Forelimb muscle (tissue), 1 donor: ENCODE measurements at places on chromosomes 11 and 22. TPM values are rescaled to one million over a fixed set of nuclear protein-coding genes. Genes with fewer than 3 reads are reported as not detected.

DNA sequence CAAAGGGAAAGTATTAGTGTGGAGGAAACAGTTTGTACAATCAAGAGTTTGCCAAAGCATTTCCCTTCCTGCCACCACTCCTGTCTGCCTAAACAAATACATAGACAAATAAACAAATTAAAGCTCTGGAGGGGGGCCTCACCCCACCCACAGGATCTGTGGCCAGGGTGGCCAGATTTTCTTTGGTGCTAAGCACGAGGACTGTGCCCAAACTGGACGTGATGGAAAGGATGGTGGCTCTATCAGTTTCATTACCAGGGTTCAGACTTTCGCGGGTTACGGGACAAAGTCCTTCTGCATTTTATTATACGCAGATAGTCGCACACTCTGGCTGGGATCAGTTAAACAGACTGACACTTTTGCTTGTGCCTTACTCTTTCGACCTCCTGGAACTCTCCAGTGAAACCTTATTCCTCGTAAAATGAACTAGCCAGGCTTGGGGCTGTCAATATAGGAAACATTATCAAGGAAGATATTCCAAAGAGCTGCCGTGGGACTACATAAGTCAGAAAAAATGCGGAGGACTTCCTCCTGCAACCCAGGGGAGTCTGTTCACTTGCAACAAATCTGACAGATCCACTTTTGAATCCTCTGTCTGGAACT, 11.2 kb downstream of the BARX2 start:
- DNase-seq = no peak

DNA sequence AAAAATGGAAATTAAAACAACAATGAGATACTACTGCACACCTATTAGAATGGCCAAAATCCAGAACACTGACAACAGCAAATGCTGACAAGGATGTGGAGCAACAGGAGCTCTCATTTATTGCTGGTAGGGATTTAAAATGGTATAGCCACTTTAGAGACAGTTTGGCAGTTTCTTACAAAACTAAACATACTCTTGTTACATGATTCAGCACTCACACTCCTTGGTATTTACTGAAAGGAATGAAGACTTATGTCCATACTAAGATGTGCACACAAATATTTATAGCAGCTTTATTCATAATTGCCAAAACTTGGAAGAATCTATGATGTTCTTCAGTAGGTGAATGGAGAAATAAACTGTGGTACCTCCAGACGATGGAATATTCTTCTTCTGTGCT, 40.8 kb downstream of the PGM2L1 start:
- DNase-seq = no peak

DNA sequence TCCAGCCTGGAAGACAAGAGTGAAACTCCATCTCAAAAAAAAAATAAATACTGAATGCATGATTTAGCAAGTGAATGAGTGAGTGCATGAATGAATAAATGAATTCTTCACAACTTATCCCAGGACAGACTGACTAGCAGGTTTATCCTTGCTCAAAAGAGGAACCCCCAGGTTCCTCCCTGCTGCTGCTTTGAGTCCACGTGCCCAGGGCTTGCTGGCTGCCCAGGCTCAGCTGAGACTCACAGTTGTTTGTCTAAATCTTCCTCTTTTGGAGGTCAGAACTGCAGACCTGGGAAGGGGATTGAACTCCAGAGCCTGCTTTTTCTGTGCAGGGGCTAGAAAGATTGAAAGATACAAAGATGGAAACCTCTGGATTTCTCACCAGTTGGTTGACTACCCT, 117.4 kb upstream of the TMEM45B start:
- DNase-seq = no peak

DNA sequence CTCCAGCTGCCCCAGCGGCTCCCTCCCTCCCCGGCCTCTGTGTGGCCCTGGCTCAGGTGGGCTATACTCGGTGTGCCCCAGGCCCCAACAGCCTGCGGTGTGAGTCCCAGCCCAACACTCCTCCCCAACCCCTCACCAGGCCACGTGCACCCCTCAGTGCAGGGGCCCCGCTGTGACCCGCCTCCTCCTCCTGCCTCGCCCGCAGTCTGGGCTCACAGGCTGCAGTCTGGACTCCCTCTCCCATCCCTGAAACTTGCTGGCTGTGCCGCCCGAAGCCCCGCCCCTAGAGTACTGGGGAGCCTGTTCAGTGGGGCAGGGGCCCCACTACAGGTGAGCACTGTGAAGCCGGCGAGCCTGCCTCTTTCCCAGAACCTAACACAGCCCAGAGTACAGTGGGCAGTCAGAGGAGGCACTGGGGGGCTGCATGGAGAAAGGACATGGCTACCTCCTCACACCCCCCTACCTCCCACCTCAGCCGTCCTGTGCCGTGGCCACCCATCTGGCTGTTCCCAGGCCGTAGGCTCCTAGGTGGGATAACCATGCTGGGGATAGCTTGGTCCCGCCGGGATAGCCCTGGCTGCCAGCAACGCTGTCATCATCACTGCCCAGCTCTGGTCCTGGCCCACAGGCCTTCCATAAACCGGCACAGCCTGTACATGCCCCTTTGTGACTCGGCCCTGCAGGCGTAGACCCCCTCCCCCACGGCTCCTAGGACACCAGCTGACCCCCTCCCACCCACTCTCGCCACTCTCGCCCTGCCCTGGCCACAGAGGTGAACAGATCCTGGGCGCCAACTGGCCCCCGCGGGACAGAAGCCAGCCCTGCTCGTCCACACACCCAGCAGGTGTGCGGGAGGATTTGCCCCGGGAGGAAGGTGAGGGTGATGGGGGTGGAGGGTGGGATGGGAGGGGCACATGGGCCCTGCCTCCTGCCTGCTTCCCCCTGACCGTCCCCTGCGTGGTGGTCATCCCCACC, 29.7 kb downstream of the CELSR1 start:
- DNase-seq = no peak

Gene GPHA2
- 0.35 TPM for polyA plus RNA-seq

Gene TUBA8
- 25.1 TPM for polyA plus RNA-seq

GRCh38 chr22:24091551-24092420, 80.7 kb downstream of the CABIN1 start:
- no peak for DNase-seq

- no peak for DNase-seq
These were observed 26.7 kb downstream of the UPB1 start for GRCh38 chr22:24521791-24522245.

Gene KBTBD4
- polyA plus RNA-seq = 12.8 TPM

DNA sequence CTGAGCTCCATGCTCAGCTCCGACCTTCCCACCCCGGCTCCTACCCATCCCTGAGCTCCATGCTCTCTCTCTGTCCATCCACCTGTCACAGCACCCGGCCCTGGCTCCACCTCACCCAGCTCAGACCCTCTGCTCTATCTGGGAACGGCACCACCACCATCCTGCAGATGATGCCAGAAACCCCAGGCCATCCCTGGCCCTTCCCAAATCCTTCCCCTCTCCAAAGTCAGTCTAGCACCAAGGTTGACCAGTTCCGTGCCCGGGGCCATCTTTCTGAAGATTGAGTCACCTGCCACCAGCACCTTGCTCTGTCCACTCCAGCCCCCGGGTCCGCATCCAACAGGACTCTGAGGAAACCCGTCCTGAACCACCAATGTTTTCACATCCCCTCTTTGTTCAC, 969.6 kb downstream of the BRD1 start:
- DNase-seq = no peak

Gene ARVCF
- 122 TPM for polyA plus RNA-seq

DNA sequence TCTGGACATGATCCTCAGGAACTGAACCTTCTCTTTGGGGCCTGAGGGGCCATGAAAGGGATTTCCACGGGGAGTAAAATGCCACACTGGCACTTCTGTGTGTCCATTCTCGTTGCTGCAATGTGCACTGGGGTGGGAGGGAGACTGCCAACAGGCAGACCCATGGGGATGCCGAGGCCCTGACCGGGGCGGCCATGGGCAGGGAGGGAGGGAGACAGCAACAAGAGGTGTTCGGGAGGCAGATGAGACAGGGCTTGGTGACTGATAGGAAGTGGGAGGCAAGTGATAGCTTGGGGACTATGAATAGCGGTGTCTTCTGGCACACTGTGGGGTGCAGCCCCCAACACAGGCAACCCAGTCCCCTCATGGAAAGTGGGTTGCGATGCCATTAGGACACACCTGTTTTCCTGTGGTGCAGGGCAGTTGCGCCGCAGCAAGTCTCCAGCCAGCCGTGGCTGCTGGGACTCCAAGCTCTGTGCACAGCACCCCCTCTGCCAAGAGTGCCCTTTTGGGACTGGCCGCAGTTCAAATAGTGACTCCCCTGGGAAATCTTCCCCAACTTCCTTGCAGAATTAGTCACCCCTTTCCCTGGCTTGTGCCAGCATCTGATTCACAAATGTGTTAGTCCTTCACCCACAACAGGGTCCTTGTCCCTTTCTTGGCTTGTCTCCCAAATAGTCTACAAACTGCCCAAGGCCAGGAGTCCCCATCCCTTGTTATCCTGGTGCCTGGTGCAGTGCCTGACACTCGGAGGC, 88.8 kb downstream of the CHST1 start:
- DNase-seq = no peak
